ENCODE measurements at places on chromosomes 11 and 22.

DNA sequence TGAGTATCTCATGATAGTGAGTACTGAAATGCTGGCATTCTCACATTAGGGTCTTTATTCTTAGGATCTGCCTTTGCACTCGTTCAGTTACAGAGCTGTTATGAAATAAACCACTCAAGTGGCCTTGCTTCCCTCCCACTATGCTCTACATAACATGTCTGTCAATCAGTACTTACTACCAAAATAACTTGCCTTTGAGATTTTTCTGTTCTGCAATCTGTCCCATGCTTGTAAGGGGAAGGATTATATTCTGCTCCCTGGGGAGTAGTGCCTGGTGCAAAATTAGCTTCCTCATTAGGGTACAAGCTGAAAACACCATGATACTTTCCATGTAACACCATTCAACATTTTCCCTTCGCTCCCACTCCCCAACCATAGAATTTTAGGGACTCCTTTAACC, 1.9 kb upstream of the GRAP2 start:
- DNase-seq, result no peak

DNA sequence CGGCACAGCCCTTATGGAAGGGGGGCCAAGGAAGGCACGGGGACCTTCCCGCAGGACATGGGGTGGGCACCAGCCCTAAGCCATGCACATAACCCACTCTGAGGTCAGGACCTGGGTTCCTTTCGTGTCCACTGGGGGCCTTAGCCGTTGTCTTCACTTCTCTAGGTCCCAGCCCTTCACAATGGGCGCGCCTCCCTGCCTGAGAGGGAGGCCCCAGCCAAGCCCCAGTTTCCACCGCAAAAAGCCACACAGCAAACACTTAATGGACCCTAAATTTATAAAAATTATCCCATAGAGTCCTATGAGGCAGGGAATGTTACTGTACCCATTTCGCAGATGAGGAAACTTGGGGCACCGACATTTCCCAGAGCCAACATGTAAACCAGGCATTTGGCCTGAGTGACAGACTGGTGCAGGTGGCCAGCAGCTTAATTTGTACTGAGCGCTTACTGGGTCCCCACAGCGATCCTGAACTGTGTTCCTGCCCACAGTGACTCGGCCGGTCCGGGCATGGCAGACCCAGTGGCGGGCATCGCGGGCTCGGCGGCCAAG, 1.2 kb downstream of the GAS2L1 start:
- DNase-seq, result no peak

DNA sequence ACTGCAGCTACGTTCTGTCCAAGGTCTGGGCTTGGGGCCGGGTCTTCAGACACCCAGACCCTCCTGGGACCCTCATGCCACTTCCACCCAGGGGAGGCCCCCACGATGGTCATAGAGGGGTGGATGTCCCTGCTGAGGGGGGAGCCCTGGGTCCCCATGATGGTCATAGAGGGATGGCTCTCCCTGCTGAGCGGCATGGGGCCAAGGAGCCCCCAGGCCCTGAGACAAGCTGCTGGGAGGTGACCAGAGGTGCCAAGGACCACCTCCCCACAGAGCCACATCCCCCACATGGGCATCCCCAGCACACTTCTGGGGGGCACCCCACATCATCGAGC, 7.2 kb downstream of the MUC5B start:
- DNase-seq, result no peak

- DNase-seq, result no peak
Measured at GRCh38 chr11:76239483-76240160, 33.3 kb upstream of the WNT11 start.

DNA sequence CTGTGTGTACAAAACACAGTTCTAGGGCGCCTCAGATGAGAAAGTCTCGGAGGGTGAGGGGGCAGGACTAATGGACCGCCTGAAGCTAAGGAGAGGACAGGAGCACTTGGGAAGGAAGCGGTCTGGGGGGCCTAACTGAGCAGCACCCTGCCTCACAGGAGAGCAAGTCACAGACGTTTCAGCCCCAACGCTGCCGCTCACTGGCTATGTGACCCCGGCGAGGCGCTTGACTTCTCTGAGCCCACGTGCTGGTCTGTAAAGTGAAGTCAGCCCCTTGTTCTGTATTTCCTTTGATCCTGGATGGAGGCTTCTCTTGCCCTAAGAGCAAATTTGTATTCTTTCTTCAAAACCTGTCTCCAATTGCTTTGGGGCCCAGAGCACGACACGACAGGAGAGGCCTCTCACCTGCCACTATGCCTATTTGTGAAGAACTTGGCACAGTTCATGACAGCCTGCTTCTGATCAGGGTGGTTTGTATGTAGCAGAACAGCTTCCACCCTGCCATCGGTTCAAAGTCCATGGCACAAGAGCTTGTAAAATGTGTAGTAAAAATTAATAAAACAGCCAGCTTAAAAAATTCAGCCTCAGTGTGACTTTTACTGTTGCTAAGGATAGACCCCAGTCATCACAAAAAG, 59.1 kb downstream of the WNT11 start:
- no peak for DNase-seq

DNA sequence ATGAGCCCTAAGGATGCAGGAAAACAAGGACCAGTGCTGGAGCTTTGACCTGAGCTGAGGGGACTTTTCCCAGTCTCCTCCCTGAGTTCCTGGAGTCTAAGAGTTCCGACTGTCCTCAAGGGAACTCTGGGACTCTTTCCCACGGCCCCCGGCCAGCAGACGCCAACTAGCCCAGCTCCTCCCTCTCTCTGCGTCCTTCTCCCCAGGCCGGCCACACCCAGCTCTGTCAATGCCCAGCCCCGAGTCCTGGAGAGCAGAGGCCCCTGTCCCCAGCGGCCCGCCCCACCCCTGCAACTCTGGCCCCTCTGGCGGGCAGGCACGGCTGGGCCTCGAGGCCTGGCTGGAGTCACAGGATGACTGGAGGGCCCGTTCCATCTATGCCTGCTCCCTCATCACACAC, 29.8 kb downstream of the NECTIN1 start:
- DNase-seq, result no peak

- no peak for DNase-seq
Measured at GRCh38 chr22:17083255-17083654, 1.5 kb upstream of the IL17RA start.

GRCh38 chr11:130666781-130667251, 218.4 kb downstream of the ADAMTS15 start:
- no peak for DNase-seq

DNA sequence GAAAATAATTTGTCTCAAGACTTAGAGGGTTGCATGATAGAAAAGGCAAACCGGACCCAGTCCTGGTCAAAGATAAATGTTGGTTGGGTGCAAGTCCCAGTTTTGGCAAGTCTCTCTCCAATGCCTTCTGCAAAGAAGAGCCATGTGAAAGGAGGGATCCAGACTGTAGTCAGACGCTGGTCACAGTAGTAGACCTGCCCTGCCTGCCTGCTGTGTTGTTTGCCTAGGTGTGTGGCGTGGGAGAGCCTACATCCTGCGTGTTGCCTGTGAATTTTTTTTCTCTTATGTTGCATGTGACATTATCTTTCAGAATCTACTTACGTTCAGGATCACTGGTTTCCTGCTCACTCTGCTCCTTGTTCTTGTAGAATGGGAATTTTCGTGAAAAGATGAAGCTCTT, 197.6 kb upstream of the CCDC90B start:
- no peak for DNase-seq

GRCh38 chr11:121904148-121904547, 211.9 kb downstream of the BLID start:
- no peak for DNase-seq

- no peak for DNase-seq
Measured at GRCh38 chr11:106070606-106071005, 6.5 kb downstream of the KBTBD3 start.

- no peak for DNase-seq
Measured at GRCh38 chr22:47220752-47221151, 458.3 kb downstream of the TBC1D22A start.

DNA sequence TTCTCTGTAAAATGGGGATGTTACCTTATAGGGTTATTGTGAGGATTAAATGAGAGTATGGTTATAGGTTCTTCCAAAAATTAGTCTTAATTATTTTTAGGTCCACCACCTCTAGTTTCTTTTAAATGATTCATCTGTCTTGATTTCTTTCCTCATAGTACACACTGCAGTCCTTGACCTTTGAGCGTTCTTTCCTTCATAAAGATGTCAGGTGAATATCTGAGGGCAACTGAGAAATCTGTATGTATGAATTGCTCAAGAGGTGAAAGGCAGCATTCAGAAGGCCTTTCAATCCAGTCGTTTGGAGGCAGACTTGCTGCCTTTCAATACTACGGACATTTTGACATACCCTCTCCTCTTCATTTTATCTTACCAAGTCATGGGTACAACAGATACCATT, 380.7 kb downstream of the INSC start:
- DNase-seq, result no peak

GRCh38 chr11:122749005-122749687, 89.2 kb upstream of the CRTAM start:
- DNase-seq, result peak; percentile 45

- no peak for DNase-seq
Measured at GRCh38 chr11:83024270-83024854, 47.3 kb downstream of the RAB30 start.

DNA sequence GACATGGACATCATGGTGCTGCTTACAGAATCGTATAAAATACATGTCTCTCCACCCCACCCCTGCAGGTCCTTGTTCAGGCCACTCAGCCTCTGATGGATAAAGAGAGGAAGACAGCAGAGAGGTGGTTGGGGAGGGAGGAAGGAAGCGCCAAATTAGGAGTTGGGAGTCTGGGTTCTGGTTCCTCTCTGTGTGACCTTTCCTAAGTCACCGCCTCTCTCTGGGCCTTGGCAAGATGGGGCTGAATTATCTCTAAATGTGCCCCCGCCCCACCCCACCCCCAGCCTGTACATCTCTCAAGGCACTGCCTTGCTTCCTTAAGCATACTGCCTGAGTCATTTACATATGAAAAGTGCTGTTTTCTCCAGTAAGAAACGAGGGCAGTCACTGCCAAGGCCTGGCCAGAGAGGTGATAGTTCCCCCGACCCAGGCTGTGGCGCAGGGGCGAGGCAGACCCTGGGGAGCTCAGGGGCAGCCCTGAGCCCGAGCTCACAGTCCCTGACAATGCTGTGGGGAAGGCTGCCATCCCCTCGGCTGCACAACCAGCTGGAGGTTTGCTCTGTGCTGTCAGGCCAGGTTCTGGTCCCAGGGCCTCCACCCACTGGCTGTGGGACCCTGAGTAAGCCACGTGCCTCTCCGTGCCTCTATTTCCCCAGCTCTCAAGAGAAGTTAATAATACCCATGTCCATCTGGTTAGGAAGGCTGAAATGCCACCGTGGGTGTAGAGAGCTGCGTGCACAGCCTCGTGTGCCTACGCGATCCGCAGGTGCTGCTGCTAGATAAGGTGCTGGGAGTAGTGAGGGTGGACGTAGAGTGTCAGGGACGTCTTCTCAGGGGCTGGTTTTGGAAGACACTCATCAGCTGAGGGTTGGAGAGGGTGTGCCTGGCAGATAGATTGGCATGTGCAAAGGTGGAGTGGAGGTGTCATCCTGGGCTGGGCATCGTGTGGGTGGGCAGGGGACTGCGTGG, 55.3 kb downstream of the CACNA1I start:
- no peak for DNase-seq

DNA sequence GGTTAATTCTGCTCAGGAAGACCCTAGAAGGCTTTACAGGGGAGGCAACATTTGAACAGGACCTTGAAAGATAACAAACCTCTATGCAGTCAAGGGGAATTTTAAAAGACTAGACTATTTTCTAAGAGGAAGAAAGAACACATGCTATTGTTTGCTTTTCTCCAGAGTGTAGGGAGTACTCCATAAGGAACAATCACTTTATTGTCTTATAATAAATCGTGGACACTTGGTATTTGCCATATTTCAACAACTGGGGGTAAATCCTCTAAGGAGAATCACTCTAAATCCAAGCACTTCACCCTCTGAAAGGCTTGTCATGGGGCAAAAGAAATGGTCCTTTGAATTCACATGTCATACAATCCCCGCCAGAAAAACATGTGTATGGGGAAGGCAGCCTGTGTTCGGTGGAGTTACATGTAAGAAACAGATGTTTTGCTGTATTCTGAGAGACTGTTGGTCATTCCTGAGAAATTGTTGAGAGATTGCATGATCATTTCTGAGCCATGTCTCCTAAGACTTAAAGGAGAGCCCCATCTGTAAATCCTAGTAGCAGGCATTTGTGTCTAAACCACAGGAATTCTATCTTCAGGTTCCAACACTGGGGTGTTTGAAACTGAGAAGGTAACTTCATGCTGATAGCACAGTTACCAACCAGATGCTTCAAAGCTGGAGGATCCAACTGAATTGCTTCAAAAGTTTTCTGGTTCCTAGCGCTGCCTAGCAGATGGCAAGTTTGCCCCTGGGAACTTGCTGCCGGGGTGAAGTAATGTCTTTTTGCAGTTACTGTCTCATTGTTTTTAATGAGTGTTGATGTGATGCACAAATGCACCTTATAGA, 66.8 kb downstream of the FZD4 start:
- DNase-seq, result no peak

DNA sequence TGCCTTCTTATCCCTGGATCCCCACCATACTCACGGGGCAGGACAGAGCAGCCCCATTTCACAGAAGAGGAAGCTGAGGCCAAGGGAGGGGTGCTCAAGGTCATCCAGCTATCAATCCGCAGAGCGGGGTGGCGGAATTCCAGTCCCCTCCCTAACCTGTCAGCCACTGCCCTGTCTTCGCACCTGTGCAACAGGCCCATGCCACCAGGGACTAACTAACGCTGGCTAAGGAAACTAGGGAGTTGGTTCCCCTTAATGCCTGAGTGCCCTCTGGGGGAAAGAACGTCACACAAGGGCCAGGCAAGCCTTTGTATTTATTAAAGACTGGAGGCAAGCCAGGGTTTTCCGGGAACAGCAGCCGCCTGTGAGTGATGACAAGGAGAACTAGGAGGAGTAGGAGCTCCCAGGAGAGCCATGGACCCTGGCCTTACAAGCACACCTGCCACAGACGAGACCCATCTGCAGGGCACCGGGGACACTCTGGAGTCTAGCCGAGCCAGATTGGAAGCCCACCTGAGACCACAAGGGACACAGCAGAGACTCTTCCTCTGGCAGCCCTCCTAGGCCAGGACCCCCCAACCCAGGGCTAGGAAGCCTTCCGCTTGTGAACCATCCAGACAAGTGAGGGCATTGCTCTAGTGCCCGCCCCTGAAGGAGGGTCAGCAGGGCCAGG, 64.4 kb downstream of the MYH9 start:
- no peak for DNase-seq

DNA sequence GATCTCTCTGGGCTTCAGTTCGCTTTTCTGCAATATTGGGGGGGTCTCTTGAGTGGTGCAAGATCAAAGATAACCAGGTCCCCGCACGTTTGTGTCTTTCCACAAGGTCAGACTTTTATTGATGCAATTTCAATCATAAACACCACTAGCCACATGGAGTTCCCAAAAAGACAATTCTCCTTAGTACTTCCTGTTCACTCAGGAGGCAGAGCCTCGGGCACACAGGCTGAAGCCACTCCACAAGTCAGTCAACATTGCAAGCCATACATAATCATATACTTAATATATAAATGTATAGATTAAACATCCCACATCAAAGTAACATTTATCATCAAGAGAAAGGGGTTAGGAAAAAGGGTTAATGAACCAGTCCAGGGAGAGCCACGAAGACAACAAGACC, 12.0 kb downstream of the ST14 start:
- DNase-seq, result no peak

- DNase-seq, result no peak
Measured at GRCh38 chr11:35856756-35857155, 87.1 kb upstream of the LDLRAD3 start.
